KBM-7 (cell line): ENCODE measurements at places on chromosomes 13 and 19.

GRCh38 chr19:38691938-38692457, 44.5 kb downstream of the ACTN4 start:
- no peak for DNase-seq

DNA sequence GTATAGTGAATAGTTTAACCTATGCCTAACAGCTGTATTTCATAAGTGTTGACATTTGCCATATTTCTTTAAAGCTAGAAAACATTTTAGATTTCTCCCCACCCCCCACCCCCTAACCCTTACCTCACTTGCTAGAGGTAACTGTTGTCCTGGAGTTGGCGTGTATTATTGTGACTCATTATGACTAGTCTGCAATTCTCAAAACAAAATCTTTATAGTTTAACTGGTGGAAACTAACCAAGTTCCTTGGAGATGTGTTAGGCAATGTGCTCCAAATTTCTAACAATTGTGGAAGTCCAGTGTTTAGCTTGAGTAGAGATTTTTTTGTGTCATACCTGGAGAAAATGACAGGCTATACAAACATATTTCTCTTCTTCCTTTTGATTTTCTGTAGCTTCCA, 38.0 kb downstream of the KCTD4 start:
- DNase-seq = no peak

GRCh38 chr19:3108775-3109174, 14.6 kb downstream of the GNA11 start:
- peak; percentile 77 for DNase-seq

GRCh38 chr19:4096049-4096892, 27.7 kb downstream of the MAP2K2 start:
- no peak for DNase-seq

GRCh38 chr19:18058208-18059009, 28.3 kb downstream of the IL12RB1 start:
- peak; percentile 92 for DNase-seq

DNA sequence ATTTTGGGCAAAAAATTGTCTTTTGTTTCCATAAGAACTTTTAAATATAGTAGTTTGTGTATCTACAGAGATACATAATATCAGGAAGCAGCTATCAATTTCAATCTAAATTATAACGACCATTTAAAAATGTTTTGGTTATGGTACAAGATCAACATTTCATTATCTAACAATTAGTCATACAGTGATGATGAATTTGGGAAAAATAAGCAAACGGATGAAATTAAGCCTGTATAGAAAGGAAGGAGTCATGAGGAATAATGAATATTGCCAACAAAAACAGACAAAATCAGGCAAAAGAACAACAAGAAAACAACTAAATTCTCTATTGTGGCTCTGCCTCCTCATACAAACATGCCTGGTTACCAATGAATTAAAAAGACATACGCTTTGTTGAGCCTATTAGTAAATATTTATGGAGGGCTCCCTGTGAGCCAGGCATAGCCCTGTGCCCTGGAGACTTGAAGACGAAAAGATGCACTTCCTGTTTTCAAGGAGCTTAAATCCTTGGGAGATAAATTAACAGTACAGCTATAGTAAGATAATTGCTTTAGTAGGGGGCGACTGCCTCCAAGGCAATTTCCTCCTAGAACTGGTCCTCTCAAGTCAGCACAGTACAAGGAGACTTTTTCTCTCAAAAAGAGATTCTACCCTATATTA, 73.0 kb downstream of the NALCN start:
- DNase-seq = no peak

DNA sequence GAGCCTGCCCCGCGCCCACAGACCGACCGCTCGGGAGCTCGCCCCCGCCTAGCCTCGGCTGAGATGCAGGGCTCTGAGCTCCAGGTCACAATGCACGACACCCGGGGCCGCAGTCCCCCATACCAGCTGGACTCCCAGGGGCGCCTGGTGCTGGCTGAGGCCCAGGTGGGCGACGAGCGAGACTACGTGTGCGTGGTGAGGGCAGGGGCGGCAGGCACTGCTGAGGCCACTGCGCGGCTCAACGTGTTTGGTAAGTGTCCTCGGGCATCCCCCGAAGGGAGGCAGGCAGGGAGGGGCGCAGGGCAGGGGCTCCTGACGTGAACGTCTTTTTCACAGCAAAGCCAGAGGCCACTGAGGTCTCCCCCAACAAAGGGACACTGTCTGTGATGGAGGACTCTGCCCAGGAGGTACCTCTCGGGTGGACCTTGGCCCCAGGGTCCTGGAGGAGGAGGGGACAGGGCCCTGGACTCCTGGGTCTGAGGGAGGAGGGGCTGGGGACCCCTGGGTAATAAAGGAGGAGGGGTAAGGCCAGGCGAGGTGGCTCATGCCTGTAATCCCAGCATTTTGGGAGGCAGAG, 3.3 kb downstream of the BCAM start:
- DNase-seq = no peak

DNA sequence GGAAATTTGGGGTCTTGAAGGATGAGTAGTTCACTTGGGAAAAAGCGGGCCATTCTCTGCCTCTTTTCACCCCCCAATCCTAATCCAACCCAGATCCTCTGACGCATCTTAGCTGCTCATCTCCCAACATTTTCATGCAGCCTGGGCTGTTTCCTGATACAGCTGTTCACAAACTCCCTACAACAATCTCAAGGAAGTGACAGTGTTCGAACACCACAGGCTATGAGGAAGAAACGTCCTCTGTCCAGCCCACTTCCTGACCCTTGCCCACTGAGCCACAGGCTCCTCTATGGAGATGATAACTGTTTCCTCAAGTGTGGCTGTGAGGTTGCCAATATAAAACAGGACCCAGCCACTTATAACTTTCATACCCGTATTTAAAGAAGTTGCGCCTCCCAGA, 16.2 kb downstream of the LMTK3 start:
- peak; percentile 47 for DNase-seq

DNA sequence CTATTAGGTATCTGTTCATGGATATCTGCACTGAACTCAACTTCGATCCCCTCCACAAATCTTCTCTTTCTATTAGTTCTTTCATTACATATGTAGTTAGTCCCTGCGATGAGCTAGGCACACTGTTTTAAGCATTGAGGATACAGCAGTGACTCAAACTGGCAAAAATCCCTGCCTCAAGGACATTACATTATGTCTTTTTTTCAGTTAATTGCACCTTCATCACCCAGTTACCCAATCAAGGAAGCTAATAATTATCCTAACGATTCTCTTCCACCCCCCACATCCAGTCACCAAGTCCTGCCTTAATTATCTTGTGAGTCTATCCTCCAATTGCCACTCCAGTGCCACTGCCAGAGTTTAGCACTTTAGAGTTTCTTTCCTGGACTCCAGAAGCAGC, 89.3 kb downstream of the C13orf42 start:
- no peak for DNase-seq

- no peak for DNase-seq
Measured at GRCh38 chr13:62251734-62252133, 836.1 kb upstream of the PCDH20 start.

GRCh38 chr19:37738371-37738770, 18.8 kb upstream of the ZNF607 start:
- no peak for DNase-seq

- DNase-seq = peak; percentile 56
Measured at GRCh38 chr13:102726430-102726829, 31.6 kb upstream of the METTL21C start.

GRCh38 chr13:106466691-106467426, 68.6 kb downstream of the EFNB2 start:
- DNase-seq = no peak

GRCh38 chr13:107545946-107546502, 669.3 kb downstream of the LIG4 start:
- no peak for DNase-seq

DNA sequence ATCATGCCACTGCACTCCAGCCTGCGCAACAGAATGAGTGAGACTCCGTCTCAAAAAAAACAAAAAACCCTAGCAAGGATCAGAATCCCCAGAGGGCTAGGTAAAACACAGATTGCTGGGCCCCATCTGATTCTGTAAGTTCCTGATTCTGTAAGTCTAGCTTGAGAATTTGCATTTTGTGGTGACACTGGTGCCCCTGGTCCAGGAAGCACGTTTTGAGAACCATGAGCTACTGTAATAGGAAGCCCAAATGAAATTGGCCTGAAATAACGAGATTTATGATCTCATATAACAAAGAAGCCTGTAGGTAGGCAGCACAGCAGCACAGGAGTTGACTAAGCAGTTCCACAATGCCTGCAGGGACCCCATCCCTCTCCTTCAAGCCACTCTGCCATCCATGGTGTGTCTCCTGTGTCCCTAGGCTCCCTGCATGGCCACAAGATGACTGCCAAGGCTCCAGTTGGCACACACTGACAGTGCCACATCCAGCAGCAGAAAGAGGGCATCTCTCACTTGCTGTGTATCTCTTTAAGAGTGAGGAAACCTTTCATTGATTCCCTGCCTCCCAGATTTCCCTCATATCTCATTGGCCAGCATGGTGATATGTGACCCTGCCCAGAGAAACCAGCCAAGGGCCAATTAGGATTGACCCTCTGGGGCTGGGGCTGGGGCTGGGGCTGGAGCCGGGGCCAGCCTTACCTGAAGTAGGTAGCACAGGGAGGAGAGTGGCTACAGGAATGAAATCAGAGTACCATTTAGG, 21.7 kb downstream of the SIPA1L3 start:
- DNase-seq = peak; percentile 77

- no peak for DNase-seq
Measured at GRCh38 chr13:42532561-42533335, 41.2 kb upstream of the TNFSF11 start.

- DNase-seq = no peak
Measured at GRCh38 chr19:17749912-17750317, 1.4 kb upstream of the FCHO1 start.

DNA sequence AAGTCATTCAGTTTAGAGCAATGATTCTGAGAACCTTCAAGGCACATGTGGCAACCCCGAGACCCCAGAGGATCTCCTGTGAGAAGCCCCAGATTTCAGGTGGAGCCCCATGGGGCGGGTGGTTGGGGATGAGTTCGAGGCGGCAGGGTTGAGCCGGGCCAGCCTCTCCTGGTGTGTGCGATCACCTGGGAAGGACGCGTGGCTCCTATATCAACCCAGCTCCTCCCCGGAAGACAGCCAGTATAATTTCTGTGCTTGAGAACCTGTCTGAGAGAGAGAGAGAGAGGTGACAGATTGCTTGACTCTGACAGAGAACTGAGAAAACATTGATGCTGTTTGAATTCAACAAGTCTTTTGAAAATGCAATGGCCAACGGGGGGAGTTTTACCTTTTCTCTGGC, 89.0 kb downstream of the TEX29 start:
- DNase-seq = no peak

DNA sequence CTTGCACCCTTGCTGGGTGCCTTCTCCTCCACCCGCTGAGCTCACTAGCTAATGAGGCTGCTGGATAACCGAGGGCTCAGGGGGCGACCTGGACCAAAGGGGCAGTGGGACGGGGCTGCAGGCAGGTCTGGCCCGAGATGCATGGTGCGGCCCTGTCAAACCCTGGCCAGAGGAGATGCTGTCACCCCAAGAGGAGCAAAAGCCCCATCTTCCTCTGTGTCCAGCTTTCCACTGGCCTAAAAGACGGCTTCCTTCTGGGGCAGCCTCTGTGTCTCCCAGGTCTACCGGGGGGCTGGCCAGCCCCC, 261.8 kb downstream of the TBC1D4 start:
- no peak for DNase-seq

DNA sequence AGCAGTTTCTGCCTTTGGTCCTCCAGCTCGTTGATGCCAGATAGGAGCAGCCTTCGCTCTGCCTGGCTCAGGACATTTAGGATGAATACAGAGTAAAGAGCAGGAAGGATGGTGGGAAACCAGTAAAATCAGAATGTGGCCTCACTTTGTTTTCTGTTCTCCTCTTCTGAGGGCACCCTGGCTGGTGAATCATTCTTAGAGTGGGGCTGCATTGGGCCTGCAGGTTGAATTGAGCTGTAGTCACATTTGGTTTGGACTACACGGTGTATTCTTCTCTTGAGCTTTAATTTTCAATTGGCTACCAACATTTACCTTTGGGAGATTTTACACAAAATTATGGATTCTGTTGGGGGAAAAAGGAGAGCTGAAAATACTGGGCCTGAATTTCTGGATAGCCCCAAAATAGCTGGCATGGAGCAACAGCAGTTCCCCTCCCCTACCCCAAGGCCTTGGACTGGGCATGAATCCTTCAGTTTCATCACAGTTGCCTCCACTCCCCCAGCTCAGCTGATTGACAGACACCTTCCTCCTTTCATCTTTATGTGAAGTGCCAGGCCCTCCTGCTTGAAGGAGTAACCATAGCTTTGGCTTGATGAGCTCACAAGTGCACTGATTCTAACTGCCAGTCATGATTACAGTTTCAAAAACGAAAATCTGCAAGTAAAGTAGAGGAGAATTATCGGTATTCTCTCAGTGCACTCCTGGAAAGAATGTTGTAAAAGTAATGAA, 24.3 kb downstream of the ERCC5 start:
- no peak for DNase-seq

DNA sequence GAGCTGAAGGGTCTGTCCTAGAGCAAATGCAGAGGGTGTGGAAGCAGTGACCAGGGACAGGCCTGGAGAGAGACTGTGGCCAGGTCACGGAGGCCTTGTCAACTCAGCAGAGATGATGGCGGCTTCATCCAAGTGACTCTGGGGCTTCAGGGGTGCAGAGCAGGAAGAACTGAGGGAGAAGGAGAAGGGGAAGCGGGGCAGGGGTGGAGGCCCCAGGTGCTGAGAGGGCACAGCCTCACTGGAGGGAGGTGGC, 299.1 kb downstream of the ZNF536 start:
- DNase-seq = no peak

DNA sequence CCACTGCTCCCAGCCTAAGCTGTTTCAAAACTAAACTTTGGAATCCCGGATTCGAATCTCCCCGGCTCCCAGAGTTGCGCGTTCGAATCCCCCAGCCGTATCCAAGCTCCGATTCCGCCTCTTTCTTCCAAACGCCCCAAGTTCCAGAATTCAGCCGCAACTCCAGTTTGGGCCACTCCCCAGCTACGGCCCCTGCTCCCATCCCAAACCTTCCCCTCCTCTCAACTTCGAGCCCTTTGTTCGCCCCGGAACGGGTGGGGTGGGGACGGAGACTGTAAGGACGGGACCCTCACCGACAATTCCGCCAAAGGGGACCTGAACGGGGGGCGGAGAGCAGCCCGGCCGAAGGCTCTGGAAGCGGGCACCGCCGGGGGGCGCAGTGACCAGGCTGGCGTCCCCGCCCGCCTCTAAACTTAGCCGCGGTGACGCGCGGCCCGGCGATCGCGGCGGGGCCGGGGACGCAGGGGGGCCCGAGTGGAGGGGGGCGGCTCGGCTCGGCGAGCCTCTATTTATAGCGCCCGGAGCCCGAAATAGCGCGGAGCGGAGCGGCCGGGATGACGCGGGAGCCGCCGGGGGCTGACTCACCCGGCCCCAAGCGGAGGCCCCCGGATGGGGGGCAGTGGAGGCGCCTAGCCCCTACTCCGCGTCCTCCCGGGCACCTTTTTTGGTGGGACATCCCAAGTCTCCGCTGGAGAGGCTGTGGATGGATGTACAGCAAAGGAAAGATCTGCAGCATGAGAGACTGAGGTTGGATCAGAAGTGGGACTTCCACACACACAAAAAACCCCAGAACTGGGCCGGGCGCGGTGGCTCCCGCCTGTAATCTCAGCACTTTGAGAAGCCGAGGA, 4.9 kb upstream of the ERCC1 start:
- peak; percentile 57 for DNase-seq

GRCh38 chr13:43289470-43290255, 266.3 kb downstream of the DNAJC15 start:
- DNase-seq = no peak
